ENCODE measurements at places on chromosomes 3 and 15. TPM values are rescaled to one million over a fixed set of nuclear protein-coding genes. Genes with fewer than 3 reads are reported as not detected.

Gene C3orf85
- total RNA-seq, result not detected

Gene DNAH12
- 0.18 TPM for total RNA-seq

Gene SLC22A13
- total RNA-seq, result 0.07 TPM

Gene MST1R
- 5.3 TPM for total RNA-seq

Gene GRAMD2A
- total RNA-seq, result 0.22 TPM

Gene SKOR1
- total RNA-seq, result not detected
